Stimulated activated CD4-positive, alpha-beta T cell treated with anti-CD3 and anti-CD28 coated beads, Interleukin-1b, Interleukin-23, amount 100 ng/mL, for 1 hour (primary cell): ENCODE measurements at places on chromosomes 13 and 19.

GRCh38 chr19:33845498-33845897, 48.8 kb downstream of the KCTD15 start:
- DNase-seq, result no peak

DNA sequence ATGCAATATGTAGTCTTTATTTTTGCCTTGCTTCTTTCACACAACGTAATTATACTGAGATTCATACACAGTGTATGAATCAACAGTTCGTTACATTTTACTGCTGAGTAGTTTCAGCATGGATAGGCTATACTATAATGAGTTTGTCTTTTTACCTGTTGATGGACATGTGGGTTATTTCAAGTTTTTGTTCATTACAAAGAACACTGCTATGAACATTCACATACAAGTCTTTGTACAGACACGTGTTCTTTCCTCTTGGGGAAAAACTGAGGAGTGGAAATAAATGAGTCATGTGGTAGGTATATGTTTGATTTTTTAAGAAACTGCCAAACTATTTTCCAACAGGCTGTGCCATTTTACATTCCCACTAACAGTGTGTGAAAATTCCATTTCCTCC, 35.1 kb downstream of the ENOX1 start:
- no peak for DNase-seq

DNA sequence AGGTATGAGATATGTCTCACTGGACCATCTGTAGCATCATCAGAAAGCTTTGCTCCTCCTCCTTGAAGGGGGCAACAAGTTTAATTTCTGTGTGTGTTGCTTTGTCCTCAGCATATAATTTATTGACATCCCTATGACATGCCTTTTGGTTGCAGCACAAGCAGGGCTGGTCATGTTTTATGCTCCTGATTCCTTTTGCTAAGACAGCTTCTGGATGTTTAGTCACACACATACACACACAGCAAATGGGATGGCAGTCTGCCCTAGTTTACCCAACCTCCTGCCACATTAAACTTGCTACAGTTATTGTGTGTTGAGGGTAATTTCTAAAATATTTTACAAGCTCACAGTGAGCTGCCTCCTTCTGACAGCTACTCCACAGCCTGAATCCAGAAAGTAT, 217.9 kb upstream of the RXFP2 start:
- DNase-seq, result no peak

- DNase-seq, result no peak
These were observed 4.7 kb upstream of the SIGLEC14 start for GRCh38 chr19:51651216-51651846.

- no peak for DNase-seq
These were observed 19.1 kb upstream of the WDR18 start for GRCh38 chr19:964761-965694.

- DNase-seq, result no peak
These were observed 12.3 kb upstream of the HSPH1 start for GRCh38 chr13:31174018-31174417.

DNA sequence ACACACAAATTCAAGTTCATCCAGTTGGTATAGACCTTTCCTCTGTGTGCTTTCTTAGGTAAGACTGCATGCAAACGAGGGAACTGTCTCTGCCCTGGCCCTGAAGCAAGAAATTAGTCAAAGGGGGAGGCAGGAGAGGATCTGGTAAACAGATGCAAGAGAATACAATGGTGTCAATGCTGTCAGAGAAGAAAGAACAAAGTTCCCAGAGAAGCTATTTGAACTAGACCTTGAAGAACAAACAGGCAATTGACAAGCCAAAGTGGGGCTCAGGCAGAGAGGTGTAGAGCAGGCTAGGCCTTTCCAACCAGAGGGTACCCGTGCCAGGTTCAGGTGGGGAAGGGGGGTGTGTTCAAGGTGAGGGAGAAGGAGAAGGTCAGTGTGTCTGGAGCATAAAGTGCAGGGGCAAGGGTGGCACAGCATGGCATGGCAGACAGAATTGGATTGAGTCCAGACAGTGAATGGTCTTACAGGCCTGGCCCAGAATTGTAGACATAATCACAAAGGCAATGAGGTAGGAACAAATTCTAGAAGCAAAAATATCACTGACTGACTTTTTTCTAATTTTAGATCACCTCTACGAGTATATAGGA, 95.0 kb upstream of the STARD13 start:
- no peak for DNase-seq

- DNase-seq, result no peak
These were observed 10.5 kb upstream of the CBY2 start for GRCh38 chr13:45691667-45692066.

GRCh38 chr19:53883231-53883661, 1.2 kb downstream of the PRKCG start:
- DNase-seq, result no peak

- no peak for DNase-seq
These were observed 707.1 kb upstream of the SPRY2 start for GRCh38 chr13:81048026-81048461.

- no peak for DNase-seq
These were observed 106.9 kb downstream of the CYSLTR2 start for GRCh38 chr13:48760626-48761025.

DNA sequence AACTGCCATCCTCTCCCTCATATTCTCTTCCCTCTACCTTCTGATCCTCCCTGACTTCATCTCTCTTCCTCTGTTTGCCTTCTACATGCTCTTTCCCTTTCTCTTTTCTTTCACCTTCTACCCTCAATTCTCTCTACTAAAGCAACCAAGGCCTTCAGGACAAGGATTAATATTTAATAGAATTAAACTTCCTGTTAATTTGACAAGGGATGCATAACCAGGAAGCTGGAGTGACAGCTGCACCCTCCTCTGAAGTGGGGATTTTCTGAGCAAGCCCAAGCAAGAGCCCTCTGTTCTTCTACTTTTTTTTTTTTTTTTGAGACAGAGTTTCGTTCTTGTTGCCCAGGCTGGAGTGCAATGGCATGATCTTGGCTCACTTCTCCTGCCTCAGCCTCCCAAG, 63.4 kb upstream of the MED4 start:
- DNase-seq, result no peak

- DNase-seq, result no peak
These were observed 23.7 kb downstream of the HIF3A start for GRCh38 chr19:46320559-46320958.

DNA sequence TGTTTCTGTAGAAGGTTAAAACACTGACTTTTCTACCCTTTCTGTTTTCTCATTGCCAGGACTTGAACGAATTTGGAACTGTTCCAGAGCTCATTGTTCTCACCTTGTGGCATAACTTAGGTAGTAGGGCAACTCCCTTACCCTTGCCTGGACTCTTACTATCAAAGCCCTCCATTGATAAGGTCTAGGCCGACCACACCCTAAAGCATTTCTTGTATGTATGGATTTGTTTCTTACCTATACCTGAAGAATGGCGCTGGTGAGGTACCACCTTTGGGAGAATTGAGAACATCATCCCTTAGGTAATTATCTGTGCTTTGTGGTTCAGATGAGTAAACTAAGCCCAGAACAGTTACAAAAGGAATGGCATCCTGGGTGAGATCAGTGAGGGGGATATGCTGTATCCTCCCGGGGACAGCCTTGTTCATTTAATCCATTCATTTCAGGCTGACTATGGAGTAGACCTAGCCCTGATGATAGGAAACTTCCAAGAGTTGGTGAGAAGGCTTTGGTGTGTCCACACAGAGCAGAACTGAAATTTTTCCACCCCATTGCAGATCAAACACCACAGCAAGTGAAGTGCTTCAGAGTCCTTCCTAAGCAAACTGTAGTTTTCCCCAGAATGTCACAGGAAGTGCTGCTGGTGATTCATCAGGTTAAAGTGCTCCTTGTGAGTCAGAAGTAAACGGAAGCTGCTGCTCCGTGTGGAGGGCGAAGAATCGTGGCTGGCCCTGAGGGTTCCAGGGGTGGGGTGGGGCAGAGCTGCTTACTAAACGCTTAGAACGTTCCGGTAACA, 113.0 kb downstream of the TEX26 start:
- DNase-seq, result peak; percentile 47

DNA sequence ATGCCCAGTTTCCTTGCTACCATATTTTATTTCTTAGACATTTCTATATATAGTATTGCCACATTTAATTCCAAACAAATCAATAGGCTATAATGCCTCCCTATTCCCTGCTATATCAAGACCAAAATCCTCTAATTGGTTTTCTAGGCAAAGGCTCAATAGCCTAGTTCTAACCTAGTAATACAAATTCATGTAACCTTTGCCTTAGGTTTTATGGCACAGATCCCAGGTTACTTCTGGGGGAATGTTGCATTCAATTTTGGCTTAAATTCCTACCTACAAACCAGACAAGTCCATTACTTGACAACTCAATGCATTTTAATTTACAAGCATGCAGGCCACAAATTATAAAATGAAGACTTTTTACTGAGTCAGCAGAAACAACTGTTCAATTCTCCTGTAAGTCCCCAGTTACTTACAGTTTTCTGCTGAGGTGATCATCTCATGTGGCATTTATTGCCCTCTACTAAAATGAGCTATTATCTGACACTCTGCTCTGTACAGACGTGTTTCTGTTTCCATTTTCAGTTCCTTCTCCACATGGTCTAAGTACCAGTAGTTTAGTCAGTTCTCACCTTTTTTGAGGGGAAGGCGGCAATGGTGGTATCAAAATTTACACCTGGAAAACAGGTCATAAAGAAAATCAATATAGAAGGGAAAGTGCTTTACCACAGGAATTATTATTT, 11.7 kb downstream of the KCNRG start:
- DNase-seq, result no peak

- DNase-seq, result no peak
These were observed 21.4 kb downstream of the HPN start for GRCh38 chr19:35062942-35063341.

DNA sequence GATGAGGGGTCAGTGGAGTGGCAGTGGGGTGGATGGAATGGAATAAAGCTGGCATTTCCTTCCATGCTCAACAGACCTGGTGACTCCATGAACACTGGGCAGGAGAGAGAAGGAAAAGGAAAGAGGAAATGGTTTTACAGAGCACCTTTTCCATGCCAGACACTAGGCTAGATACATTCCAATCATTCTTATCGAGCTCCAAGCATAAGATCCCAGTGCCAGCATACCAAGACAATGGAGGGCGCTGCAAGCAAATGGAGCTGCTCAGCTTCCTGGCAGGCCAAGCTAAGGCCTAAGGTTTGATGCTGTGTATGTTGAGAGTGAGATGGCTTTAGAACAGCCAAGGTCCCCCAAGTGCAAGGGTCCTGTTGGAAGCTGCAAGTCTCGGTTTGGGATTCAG, 113.2 kb downstream of the HSPH1 start:
- DNase-seq, result no peak

- no peak for DNase-seq
These were observed 18.5 kb upstream of the GPR18 start for GRCh38 chr13:99276706-99277105.

DNA sequence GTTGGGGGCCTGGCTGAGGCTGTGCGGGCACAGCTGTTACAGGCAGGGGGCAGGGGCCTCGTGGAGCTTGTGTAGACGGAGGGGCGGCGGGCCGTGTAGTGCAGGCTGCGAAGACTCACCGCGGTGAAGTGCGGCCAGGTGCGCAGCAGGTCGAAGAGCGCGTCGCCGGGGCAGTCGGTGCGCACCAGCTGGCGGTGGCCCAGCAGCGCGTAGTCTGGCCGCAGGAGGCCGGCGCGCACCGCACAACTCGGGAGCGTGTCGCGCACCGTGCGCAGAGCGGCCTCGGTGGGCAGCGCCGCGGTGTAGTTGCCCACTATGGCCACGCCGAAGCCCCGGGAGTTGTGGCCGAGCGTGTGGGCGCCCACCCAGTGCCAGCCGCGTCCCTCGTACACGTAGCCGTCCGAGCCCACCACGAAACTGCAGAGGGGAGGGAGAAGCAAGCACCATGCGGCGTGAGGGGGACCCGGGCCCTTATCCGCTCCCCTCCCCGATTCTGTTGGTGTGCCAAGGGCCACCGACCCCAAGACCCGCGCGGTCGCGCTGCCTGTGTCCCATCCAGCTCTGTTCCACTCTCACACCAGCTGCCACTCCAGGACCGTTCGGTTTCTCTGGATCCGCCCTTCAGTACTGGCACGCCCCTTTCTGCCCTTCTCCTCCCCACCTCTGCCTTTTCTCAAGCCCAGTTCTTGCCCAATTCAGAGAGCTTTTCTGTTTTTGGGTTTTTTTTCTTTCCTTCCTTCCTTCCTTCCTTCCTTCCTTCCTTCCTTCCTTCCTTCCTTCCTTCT, 5.4 kb upstream of the RASAL3 start:
- no peak for DNase-seq
